ENCODE measurements at places on chromosomes 12 and 14.

DNA sequence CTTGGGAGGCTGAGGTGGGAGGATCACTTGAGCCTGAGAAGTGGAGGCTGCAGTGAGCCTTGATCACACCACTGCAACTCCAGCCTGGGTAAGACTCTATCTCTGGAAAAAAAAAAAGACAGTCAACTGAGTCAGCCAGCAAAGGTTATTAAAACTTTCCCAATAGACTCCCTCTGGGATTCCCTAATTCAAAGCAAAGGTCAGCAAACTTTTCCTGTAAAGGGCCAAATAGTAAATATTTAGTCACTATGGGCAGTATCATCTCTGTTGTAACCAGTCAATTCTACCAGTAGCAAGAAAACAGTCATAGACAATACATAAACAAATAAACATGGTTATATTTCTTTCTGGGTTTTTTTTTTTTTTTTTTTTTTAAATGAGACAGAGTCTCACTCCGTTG, 122.5 kb downstream of the IPO8 start:
- no peak for DNase-seq

DNA sequence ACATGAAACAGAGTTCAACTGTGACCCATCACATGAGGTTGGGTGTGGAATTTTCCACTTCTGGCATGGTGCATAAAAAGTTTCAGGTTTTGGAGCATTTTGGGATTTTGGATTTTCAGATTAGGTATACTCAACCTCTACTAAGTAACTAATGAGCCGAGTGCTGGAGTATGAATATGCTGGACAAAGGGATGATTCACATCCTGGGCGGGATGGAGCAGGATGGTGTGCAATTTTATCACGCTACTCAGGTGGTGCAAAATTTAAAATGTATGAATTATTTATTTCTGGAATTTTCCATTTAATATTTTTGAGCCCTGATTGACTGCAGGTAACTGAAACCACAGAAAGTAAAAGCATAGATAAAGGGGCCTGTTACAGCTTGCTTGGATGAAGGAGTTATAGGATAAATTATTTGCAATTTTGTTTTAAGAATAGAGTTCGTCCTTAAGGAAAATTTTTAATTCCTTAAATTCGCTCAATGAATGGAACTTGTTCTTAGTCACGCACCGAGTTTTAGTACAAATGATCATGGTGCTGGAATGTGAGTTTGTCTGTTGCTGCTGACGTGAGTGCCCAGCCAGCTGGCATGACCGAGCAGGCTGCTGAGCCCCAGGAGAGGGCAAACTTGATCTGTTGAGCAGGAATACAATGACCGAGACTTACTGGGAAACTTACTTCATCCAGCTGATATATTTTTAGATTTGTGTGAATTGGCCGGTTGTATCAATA, 176.3 kb downstream of the ESR2 start:
- DNase-seq = no peak

DNA sequence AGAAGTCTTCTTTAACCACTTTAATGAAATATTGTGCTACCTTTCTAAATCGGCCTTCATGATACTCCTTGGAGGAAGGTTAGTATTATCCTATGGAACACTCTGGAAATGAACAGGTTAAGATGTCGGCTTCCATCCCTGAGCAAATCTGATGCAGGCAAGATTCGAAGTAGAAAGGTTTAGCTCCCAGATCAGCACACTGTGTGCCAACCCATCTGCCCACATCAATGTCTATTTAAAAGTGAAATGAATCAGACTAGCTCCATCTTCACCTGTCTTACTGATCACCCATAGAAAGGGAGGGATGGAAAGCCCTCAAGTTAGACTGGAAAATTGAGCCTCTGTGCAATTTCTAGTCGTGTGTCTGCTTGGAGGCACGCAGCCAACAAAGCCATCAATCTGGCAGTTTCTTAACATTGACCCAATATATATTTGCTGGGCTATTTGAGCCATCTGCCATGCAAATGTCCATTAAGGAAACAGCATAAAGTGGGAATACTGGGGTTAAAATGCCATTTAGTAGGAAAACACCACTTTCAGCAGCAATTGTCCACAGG, 506.1 kb downstream of the RMST start:
- DNase-seq = no peak

GRCh38 chr14:20356422-20356821, 13.0 kb downstream of the PARP2 start:
- DNase-seq = no peak

DNA sequence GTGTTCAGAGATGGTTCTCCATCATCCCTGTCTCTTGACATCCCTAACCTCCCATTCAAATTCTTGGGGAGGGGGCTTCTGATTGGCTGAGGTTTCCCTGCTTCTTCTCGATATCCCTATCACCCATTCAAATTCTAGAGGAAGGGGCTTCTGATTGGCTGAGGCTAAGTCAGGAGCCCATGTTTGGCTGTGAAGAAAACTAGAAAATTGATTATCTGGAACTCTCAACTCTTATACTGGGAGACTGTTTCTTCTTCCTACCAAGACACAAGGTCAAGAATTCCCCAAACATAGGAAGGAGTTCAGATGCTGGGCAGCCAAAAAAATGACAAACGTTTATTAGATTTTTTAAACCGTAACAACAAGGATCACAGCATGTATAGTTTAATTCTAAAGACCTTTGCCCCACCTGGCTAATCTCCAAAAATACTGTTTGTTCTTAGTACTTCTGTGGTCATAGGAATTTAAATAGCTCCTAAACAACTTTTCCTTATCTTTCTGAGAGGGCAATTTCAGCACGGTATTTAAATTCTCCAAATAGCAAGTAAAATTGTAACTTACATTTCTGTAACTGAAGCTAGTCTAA, 26.4 kb downstream of the SPIC start:
- DNase-seq = peak; percentile 8

DNA sequence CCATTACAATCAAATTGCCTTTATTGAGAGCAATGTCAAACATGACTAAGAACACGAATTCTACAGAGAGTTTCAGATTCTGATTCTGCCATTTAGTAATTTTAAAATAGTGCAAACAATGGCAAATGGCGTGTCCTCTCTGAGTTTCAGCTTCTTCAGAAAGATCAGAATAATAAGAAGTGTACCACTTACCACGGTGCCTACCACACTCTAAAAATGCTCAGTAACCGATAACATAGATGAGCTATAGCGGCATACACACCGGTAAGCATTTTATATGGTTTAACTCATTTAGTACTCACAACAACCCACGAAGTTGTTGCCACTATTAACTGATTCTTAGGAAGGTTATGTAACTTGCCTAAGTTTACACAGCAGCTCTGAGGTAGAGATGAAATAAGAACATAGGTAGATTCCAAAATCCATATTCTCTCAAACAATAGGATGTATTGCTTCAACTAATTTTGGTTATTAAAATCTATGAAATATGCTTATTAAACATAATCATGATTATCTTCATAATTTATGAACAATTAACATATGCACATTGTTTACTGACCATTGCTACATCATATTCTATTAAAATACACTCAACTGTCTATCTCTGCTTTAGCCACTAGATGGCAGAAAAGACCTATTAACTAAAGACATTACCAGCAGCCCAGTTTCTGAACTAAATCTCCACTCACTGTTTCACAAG, 38.3 kb downstream of the SLC6A15 start:
- peak; percentile 80 for DNase-seq

DNA sequence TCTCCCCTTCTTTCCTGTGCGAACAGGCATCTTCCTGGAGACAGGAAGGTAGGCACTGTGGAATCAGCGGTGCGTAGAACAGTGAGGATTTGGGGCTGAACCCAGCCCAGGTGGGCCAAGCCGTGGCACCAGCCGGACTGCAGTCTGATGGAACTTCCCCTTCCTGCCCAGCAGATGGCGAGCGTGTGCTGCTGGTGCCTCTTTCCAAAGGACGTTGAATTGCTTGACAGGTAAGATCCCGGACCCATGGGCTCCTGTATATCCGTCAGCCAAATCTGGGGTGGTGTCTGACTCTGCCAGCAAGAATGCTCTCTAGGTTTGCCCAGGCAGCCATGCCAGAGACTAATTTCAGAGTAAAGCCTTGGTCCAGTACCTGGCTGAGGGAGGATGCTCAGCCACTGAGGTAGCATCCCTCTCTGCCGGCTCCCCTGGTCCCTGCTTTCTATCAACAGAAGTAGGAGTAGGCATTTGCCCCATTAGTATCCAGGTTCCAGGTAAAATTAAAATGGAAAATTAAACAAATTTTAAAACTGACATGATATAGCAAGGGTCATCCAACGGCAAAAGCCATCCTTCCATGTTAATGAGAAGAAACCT, 21.1 kb upstream of the KCNA5 start:
- DNase-seq = peak; percentile 47

DNA sequence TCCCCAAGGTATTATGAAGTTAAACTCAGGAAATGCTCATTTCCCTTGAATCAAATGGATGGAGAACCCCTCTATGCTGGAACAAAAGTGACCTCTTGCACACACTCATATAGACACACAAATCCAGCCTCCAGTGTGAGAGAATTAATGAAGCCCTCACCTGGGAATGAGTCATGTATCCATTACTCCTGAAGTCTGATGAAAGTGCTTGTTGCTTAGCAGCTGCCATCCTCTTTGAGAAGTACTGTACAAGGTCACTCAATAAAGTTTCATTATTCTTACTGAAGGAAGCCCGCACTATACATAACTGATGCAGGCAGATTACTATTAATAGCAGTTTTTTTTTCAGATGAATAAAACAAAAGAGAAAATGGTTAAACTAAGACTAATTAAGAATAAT, 102.3 kb downstream of the RERG start:
- DNase-seq = no peak

DNA sequence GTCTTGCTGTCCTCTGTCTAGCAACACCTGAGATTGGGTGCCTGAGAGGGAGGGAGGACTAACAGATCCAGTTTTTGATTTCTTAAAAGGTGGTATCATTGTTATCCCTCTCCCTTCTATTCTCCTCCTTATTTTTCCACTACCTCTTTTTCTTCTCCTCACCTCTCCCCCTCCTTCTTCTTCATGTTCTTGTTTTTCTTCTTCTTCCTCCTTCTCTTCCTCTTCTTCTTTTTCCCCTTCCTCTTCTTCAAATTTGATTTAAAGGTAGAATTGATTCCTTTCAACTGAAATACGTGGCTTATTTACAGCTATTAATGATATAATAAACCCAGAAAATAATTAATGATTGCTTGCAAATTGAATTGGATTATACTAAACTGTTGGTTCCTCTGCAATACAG, 256.8 kb upstream of the BTG1 start:
- peak; percentile 25 for DNase-seq

DNA sequence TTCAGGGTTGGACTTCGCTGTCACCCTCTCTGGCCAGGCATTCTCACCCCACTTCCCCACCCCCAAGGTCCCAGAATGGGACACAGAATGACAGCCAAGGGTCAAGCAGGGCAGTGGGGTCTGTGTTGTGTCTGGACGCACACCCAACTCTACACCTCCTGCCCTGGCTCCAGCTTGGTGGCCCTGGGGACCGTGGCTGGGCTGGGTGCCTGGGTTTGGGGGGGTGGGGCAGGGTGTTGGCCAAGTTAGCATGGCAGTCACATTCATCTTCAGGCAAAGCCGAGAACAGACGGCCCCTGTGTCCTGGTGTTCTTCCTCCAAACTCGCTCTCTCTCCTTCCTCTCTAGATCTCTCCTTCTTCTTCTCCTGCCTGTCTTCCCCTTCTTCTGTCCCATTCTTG, 5.6 kb downstream of the LRP1 start:
- no peak for DNase-seq

DNA sequence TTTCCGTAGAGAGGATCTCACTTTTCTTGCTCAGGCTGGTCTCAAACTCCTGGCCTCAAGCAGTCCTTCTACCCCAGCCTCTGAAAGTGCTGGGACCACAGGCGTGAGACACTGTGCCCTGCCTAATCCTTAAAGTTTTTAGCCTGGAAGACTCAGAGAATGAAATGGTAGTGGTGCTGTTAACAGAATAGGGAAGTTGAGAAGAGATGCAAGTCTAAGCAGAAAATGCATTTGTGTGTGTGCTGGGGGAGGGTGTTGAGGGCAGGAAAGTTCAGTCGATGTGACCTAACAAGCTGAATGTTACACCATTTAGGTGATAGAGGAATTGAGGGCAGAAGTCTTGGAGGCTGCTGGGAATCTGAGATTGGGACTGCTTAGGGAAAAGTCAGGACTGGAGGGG, 6.9 kb upstream of the TUBA1A start:
- DNase-seq = peak; percentile 60

GRCh38 chr12:108117902-108118301, 11.2 kb upstream of the WSCD2 start:
- DNase-seq = no peak

GRCh38 chr12:98868076-98868475, 223.0 kb downstream of the APAF1 start:
- no peak for DNase-seq

DNA sequence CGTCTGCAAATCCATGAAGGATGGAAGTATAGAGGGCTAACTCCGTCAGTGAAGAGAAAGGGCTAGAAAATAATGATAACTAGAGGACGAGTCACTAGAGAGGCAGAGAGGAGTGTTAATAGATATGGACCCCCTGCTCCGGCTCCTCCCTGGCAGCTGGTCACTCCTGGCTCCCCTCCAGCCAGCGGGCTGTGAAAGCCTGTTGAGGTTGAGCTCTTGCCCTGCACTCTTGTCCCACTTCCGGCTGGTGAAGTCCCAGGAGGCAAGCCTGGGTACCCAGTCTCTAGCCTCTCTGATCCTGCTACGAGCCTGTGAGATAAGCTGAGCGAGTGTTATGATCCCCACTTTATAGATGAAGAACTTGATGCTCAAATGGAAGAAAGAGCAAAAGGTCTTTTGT, 90.3 kb downstream of the RFX4 start:
- no peak for DNase-seq

DNA sequence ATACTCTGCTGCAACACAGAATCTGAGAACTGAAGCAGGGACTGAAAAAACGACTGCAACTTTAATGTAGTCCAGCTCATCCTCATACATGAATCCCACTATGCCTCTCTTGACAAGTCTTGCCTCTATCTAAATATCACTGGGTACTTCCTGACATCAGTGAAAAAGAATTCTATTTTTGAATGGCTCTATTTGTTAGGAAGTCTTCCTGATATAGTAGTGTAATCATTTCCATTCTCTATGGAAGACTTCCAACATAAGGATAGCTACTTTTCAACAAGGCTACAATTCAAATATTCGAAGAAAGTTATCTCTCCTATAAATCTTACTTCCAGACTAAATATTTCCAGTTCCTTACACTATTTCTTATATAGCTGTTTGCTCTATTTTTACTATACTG, 167.5 kb downstream of the MDGA2 start:
- DNase-seq = no peak

- DNase-seq = no peak
Measured at GRCh38 chr14:99116741-99117295, 155.2 kb downstream of the BCL11B start.

Measured in OCI-M1 (cell line).